ENCODE measurements at places on chromosomes 11 and 22. TPM values are rescaled to one million over a fixed set of nuclear protein-coding genes. Genes with fewer than 3 reads are reported as not detected.
A peak's percentile ranks its signal among the peaks of the same experiment; 100 is the strongest.

Gene SLC35F2
- total RNA-seq, result 1.2 TPM

Gene SOX10
- not detected for total RNA-seq

Gene DRD4
- total RNA-seq, result not detected

Gene TYR
- total RNA-seq, result not detected

Gene SLC22A12
- not detected for total RNA-seq

Gene NRIP3
- total RNA-seq, result 0.37 TPM

Gene APOL3
- total RNA-seq, result 24.1 TPM

Gene LMNTD2
- 0.25 TPM for total RNA-seq

GRCh38 chr11:46309814-46310259 lies 32.4 kb downstream of the CREB3L1 start:
- DNase-seq, result no peak

DNA sequence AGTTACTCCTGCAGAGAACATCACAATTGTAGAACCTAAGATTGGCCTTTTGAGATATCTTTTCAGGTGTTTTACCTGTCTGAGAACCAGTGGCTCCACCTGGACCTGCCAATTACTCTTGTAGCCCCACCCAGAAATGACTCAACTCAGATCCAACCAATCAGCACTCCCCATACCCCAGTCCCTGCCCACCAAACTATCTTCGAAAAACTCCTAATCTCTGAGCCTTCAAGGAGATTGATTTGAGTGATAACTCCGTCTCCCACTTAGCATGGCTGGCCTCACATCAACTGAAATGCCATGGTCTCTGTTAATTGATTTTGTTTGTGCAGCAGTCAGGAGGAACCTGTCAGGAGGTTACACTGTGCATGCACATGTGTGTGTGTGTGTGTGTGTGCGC lies 103.6 kb downstream of the MTNR1B start:
- DNase-seq, result no peak

GRCh38 chr11:76863196-76863777 lies 2.6 kb downstream of the ACER3 start:
- DNase-seq, result no peak

DNA sequence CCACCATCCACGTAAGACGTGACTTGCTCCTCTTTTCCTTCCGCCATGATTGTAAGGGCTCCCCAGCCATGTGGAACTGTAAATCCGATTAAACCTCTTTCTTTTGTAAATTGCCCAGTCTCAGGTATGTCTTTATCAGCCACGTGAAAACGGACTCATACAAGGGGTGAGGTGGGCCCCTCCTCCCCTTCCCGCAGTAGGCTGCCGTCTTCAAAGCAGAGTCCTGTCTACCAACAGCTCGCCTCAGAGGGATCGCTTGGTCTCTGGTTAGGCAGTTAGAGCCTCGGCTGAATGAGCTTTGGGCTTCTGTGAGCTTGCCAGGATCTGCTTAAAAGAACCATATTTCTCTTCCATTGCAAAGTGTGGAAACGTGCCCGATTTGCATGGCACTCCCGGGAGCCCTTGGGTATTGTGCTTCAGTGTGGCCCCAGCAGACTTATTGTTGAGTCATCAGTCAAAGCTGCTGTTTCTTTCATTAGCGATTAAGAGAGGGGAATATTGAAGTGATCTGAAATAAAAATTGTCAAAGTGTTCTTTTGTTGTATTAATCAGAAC lies 338.3 kb downstream of the TBC1D22A start:
- no peak for DNase-seq

DNA sequence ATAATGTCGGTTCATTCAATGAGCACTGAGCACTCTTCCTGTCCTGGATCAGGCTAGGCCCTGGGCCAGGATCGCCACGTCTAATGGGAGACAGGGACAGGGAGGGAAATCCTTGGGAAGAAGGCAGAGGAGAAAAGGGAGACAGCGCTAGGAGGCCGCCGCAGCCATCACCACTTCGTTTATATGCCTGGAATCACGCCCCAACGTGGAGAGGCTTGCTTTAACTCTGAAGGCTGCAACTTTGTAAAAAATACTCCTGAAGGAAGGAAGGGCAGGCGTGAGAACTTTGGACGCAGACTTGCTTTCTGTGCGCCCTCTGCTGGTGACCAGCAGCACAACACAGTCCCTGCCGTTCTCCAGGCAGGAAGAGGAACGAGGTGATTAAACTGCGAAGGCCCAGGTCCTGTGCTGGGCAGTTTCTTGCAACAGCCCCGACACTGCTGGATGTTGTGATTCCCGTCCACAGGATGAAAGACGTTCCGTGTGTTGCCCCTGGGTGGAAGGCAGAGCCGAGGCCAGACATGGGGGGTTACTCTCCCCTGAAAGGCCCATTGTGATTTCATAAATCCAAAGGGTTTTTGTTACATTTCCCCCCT lies 22.1 kb downstream of the RIBC2 start:
- DNase-seq, result peak; percentile 87

DNA sequence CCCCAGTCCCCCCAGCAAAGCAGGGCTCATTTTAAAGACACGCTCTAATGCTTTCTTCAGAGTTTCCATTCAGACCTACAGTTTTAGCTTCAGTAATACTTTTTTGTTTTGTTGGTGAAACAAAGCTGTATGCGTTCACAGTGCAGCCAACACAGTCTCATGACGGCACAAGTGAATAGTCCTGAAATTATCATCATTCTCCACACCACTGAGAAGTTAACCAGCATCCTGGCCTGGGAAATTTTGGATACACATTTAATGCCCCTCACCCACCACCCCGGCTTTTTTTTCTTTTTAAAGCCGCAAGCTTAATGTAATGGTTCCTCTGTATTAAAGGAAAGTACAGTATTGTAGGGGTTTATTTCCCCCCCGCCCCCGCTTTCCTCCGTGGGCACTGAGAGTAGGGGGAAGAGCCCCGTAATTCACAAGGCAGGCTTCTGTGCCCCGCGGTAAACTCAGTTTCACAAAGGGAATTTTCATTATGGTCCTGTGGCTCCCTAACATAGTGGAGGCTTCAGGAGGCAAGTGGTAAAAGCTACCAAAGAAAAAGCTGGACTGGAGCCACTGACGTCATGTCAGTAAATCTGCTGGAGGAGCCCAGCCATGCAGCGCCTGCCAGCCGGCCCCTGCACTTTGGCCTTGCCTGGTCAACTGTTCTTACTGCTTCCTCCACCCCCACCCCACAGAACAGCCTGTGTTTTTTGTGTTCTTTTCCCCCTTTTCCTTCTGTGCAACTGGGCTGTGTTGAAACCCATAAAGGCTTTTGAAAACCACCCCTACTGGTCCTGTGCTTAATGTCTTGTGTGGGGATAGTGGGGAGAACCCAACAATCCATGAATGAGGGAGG lies 18.2 kb downstream of the TEAD1 start:
- DNase-seq, result peak; percentile 89

- peak; percentile 12 for DNase-seq
Measured at GRCh38 chr11:2775083-2775625, 75.4 kb upstream of the KCNQ1OT1 start.

- DNase-seq, result no peak
Measured at GRCh38 chr11:108895579-108896480, 231.0 kb downstream of the DDX10 start.

GRCh38 chr11:87324817-87325489 lies 287.2 kb downstream of the TMEM135 start:
- DNase-seq, result no peak

DNA sequence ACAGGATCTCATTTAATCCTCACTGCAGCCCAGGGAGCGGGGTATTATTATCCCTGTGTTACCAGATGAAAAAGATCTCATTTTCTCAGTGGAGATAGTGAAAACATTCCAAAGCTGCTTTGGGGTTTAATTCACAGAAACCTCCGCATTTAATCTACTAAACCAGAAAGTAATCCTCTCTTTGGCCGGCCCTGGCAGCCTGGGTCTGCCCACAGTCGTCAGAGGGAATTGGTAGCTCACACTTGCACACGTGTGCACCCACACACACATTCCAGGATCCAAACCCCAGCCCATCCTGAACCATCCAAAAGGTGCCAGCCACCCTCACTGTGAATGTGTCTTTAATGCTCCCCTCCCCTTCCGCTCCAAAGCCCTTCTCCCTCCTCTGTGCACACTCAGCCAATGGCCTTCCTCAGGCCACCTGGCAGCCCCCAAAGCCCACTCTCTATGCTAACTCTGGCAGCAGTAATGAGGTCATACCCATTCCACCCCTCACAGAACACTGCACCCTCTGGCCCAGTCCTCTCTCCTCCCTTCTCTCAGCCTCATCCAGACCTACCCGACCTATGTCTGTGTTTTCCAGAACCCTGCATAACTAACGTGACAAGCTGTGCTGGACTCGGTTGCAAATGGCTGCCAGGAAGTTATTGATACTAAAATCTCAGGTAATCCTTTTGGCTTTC lies 466.2 kb downstream of the SOX6 start:
- DNase-seq, result no peak

- no peak for DNase-seq
Measured at GRCh38 chr11:68016161-68016903, 6.2 kb downstream of the ALDH3B1 start.

DNA sequence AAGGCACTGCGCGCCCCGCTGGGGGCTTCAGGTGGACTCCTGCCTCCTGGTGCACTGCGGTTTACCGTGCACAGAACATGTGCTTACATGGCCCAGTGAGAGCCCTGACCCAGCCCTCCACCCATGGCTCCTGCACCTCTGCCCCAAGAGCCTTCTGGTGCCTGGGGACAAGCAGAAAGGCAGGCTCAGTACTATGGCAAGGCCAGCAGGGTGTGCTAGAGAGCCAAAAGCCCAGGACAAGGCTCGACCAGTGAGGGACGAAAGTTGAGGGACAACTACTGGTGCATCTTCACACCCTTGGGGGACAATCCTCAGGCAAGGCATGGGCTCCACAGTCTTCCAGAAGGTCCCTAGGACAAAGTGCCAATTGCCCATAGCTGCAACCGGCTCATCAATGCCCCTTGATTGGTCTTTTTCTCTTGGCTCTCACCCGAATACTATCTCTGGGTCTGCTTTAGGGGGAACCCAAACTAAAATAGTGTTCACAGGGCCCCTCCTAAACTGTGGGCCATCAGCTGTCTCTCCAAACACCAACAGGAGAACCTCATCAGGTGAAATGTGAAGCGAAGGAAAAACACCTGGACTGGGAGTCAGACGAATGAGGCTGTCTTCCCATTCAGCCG lies 13.5 kb downstream of the PGA5 start:
- DNase-seq, result peak; percentile 71

DNA sequence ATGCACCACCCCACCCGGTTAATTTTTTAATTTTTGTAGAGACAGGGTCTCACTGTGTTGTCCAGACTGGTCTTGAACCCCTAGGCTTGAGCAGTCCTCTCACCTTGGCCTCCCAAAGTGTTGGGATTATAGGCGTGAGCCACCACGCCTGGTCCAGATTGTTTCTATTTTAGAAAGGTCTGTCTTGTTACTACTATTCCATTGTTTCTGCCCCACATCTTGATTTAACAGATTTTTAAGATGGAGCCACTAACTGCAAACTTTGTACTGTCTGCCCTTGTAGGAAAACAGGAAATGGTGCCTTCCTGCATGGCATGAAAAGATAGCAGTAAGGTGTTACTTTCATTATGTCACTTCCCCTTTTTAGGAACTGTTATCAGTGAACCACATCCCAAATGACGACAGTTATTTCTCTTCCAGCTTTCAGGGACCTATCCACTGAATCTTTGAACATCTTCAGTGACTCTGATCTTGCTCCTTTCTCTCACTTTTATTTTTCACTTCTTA lies 23.2 kb downstream of the TAF1D start:
- DNase-seq, result no peak
